ENCODE measurements at places on chromosomes 1 and 21.

DNA sequence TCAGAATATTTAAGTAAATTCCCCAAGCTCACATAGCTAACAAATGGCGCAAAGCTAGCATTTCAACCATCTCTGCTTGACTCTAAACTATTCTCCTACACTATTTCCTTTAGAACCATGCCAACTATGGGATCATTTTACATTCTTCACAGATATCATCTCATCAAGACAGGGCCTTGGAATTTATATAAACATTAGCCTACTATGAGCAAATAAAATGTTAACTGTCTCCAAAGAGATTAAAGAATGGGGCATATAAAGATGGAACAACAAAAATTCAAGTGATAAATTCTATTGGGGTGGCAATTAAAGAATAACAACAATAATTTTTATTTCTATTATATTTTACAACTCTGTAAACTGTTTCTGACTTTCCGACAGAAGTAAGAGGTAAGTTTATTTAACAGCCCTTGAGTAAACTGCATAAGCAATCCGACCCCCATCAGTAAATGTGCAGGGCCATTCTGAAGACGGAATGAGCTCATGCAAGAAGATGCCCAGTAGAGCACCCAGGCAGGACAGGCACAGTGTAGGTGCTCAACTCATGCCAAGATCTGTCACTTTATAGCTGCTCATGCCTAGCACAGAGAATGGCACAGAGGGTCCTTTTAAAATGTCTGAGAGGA, 261.9 kb downstream of the VAV3 start:
- DNase-seq, result no peak

DNA sequence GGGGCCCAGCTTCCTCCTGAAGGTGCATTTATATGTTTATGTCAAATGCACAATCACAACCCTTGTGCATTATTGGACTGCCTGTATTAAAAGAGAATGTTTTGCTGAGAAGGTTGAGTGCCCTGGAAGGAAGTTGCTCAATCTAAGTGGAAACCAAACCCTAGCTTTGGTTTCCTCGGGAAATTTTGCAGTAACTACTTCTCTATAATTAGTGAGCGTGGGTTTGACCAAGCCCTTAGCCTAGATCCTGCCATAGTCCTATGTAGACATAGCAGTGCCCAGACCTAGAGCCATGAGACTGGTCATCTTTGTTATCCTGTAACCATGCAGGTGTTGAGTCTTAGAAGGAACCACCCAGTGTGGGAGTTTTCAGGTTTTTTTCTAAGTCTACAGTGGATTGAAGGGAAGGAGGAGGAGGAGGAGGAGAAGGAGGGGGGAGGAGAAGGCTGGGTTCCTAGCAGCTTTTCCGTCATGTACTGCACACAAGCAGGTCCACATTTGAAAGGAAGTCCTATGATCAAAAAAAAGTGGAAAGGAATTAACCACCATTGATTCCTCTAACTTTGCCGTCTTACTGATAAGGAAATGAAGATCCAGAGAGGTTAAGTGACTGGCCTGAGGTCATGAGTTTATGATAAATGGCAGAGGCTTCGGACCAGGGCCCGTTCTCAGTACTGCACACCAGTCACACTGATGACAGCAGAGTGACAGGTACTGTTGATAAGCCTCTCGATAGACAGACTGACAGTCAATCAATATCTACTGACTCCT, 72.2 kb upstream of the LYST start:
- DNase-seq, result no peak

- no peak for DNase-seq
Observed at GRCh38 chr1:232477728-232478127, 152.2 kb downstream of the SIPA1L2 start.

GRCh38 chr1:160767395-160768294, 28.3 kb upstream of the LY9 start:
- DNase-seq, result peak; percentile 49

DNA sequence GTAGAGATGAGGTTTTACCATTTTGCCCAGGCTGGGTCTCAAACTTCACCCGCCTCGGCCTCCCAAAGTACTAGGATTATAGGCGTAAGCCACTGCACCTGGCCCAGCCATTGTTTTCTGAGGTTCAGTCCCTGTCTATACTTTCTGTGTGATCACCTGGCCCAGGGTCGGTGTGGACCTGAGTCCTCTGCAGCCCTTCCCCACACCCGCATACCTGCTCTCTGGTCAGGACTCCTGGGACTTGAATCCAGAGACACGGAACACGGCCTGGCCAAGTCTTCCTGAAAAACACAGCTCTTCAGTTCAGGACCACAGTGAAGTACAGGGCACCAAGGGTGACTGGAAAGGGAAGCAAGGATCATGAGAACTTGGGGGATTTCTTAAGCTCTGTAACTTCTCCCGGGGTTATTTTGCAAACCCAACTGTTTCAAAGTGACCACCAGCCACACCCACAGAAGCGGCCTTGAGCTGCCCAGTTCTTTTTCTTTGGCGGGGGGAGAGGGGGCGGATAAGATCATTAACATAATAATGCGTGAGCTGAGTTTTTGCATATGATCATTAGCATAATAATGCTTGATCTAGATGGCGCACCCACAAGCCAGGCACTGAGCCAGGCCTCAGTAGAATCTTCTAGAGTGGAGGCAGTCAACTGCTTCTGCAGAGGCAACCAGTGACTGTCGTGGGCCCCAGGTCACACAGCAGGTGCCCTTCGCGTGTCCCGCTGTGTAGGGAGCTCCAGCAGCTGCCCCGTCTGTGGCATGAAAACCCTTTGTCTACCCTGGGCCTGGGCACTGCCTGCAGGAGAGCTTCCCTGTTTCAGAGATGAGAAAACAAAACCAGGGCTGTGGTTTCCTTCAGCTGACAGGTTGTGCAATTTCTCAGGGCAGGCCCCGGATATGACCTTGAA, 1.7 kb upstream of the NADK start:
- peak; percentile 94 for DNase-seq

GRCh38 chr21:31865429-31865970, 7.3 kb upstream of the HUNK start:
- DNase-seq, result no peak

DNA sequence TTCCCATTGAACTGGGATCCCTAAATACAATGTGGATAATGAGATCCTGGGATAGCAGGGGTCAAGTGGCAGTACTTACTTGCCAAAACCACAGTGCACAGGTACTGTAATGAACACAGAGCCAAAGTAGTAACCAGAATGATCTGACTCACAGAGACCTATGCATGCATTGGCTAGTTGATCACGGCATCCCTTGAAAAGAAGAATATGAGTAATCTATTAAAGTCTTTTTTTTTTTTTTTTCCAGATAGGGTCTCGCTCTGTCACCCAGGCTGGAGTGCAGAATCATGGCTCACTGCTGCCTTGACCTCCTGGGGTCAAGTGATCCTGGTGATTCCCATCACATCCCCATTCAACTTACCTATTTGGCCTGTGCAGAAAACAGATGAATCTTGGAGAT, 29.4 kb upstream of the EIF4G3 start:
- DNase-seq, result no peak

DNA sequence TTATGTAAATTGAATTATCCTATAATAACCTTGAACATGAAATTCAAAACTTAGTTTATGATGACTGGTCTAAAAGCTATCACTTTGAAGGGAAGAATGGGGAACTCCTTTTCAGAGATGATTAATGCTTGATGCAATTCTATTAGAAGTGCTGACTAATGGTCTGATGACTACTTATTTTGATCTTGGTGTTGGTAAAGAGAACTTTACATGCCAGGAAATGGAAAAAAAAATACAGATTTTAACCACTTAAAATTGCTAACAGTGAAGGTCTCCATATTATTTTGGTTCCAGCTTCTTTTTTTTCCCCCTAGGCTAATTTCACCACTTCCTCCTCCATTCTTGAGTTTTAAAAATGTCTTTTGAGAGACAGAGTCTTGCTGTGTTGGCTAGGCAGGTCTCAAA, 22.9 kb downstream of the S1PR1 start:
- peak; percentile 77 for DNase-seq

DNA sequence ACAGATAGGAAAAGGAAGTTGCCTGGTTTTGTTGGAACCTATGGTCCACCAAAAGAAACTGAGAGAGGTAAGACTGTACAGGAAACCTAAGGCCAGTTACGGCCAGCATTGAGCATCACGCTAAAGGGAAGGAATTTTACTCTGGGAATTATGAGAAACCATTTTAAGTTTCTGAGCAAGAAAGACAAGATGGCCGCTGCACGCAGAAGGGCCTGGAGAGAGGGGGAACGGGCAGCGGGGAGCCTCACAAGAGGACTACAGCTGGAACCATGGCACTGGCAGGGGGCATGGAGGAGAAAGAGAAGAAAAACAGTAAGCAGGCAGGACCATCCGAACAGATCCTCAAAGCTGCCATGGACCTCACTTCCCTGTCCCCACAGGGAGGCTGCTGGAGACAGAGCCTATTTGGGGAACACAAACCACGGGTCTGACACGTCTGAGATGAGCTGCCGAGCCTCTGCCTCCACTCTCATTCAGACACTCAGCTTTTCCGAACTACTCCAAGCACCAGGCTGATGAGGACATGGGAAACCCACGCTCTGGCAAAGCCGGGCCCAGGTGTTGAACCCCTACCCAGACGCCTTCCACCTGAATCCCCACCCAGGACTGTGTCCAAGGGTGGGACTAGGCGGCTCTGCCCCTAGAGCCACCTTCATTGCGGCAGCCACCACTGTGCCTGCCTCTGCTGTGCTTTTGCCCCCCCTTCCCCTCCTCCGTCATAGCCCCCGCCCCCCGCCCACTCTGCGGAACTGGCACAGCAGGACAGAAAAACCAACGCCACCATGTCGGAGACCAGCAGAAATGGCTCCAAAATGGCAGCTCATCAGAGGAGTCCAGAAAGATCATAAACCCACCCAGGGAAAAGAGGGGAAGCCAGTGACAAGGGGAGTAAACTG, 69.0 kb downstream of the CD46 start:
- DNase-seq, result no peak

DNA sequence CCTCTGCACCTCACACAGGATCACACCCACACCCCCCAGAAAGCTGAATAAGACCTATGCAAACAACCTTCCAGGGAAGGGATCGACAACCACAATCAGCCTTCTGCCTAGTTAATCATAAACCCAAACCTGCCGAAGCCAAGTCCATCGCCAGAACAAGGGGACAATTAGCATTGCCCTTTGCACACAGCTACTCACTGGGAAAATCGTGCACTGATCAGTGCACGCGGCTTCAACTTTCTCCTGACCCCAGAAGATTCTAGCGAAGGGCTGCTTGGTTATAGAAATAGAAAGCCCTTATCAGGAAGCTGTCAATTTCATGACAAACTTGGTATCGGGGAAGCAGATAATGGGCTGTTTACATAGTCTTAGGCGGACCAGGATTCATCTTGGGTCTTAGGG, 29.5 kb downstream of the RUNX1 start:
- DNase-seq, result no peak

DNA sequence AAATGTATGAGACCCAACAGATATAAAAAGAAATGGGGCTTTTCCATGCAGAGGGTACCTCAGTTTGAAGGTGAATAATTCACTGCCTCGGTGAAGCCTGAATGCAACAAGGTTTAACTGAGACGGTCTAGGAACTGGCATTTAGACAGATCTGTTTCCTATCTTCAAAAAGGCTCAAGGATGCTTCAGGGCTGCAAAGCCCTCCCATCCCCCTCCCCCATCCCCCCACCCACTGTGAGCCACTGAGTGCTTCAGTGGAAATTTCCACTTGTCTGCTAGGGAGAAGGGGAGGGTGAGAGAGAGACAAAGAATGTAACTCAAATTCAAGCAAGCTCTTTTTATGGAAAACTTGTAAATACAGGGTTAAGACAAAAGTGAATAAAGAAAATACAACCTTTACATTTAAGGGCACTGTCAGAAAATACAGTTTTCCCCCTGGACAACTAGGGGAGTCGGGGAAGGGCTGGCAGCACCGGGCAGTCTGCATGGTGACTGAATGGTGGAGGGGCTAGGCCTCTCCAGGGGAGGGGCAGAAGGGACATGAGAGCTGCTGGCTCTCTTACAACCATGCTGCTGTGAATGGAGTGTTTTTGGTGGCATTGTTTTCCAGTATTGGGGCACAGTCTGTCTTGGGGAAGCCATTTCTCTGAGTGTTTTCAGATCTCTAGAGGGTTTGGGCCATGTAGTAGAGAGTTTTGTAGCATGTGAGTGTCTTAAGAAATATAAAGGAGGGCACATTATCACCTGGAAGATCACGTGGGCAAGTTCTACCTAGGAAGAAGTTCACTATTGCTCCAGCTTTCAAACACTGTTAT, 56.7 kb downstream of the MRPS6 start:
- no peak for DNase-seq

GRCh38 chr1:180953291-180954004, 40.8 kb downstream of the KIAA1614 start:
- DNase-seq, result no peak

DNA sequence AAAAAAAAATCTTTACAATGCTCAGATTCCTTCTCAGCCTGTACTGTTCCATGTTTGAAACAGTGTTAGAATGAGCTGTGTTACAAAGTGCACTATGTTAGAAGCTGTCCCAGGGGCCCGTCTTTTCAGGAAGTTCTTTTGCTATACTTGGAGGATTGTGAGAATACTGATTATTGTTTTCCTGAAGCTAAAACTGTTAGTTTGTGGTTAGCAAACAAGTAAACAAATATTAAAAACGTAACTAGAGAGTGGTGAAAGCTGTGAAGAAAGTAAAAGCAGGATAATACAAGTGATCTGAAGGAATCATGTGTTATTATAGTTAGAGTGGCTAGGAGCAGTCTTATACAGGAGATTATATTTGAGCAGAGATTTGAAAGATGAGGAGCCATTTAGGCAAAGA, 35.6 kb downstream of the CAMSAP2 start:
- DNase-seq, result no peak

DNA sequence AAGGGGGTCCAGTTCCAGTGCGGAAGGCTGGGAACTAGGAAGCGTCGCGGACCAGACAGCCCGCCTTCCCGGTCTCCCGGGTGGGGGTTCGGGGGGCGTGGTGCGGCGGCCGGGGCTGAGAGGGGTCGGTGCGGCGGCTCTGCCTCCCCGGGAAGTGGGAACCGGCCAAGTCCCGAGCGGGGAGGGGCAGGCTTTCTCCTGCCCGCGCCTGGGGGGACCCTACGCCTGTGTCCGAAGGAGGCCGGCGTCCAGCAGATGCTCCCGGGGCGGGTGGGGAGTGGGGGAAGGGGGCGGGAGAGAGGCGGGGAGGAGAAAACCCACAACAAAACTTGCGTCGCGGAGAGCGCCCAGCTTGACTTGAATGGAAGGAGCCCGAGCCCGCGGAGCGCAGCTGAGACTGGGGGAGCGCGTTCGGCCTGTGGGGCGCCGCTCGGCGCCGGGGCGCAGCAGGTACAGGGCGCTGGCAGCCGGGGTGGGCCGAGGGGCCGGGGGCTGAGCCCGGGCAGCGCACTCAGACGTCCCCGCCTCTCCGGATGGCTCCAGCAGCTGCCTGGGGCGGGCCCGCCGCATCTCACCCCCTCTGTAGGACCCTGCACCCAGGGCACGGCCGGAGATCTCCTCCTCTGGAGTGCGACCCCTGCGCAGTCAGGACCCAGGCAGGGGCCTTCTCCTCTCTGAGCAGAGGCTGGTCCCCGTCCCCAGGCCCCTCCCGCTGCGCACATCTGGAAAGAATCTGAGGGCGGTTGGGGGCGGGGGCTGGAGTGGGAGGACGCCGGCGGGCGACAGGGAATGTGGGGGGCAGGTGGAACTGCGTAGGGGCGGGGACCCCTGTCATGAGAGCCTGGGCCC, at the start of gene PODN:
PODN (plus strand) TSS at position 355 of the 849 bp plus-strand sequence. CDS start 7,643 bp downstream, outside the sequence.
- no peak for DNase-seq

All from OCI-M1 (cell line).